ENCODE measurements at places on chromosomes 16 and 17.

- DNase-seq: no peak
- H3K4me3 ChIP-seq: no peak overlapping the region
- H3K4me1 ChIP-seq: no peaks in the 10 kb centered on the region
- peaks cover 62% of the 10 kb centered on the region for H3K36me3 ChIP-seq
- H3K27me3 ChIP-seq: no peaks in the 10 kb centered on the region
Measured at GRCh38 chr16:50756473-50756872, 14.6 kb downstream of the CYLD start.

DNA sequence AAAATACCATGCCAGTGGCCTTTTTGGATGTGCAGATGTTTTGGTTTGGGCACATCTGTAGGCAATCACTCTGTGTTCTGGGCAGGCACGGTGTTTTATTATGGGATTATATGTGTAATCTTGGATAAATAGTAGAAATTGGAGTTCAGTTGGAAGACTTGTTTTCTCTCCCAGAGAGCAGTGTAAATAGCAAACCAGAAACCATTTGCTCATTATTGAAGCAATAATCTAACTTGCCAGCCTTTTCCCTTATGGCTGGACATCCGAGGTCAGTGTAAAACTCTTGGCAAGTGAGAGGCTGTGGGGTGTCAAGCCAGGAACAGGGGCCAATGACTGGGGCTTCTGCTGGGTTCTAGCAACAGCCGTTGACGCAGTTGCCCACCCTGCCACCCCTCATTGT is 69.9 kb downstream of the IRX3 start:
- no peak overlapping the region for H3K4me3 ChIP-seq
- no peaks in the 10 kb centered on the region for H3K27me3 ChIP-seq
- DNase-seq: no peak
- no peaks in the 10 kb centered on the region for H3K4me1 ChIP-seq
- H3K36me3 ChIP-seq: no peaks in the 10 kb centered on the region

DNA sequence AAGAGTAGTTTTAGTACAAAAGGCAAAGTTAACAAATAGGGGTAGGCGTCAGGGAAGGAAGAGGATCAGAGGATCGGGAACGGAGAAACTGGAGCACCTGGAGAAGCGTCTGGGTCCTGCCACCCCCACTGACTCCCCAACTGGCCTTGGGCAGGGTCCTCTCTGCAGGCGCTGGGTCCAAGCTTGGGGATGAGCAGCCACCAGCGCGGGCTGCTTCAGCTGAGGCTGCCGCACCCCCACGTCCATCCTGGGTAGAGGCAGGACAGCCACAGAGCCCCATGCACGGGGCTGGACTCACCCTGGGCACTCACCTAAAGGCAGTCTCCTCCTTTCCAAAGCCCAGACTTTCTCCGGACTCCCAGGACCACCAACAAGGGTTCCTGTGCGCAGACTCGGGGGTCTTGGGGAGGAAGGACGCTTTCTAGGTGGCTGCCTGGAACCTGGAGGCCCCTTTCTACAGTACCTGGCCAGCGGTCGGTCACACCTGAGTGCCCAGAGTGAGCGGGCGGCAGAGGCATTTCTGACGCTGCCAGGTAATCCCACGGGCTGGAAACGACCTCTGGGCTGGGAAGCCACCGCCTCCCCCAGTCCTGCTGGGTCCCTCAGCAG is 1.1 kb downstream of the HS3ST6 start:
- H3K4me1 ChIP-seq: no peaks in the 10 kb centered on the region
- no peak overlapping the region for H3K27ac ChIP-seq
- H3K27me3 ChIP-seq: peaks cover 55% of the 10 kb centered on the region
- no peak overlapping the region for H3K4me3 ChIP-seq

GRCh38 chr17:46984892-46985291 is 5.8 kb upstream of the RPRML start:
- no peak for DNase-seq
- H3K27me3 ChIP-seq: peaks cover 31% of the 10 kb centered on the region
- H3K36me3 ChIP-seq: no peaks in the 10 kb centered on the region
- H3K4me3 ChIP-seq: no peak overlapping the region
- H3K4me1 ChIP-seq: no peaks in the 10 kb centered on the region

GRCh38 chr17:76521262-76521661 is 16.2 kb downstream of the CYGB start:
- no peak for DNase-seq
- H3K36me3 ChIP-seq: no peaks in the 10 kb centered on the region
- no peak overlapping the region for H3K27ac ChIP-seq
- no peaks in the 10 kb centered on the region for H3K27me3 ChIP-seq
- H3K4me1 ChIP-seq: peaks cover 26% of the 10 kb centered on the region
- no peak overlapping the region for H3K4me3 ChIP-seq

DNA sequence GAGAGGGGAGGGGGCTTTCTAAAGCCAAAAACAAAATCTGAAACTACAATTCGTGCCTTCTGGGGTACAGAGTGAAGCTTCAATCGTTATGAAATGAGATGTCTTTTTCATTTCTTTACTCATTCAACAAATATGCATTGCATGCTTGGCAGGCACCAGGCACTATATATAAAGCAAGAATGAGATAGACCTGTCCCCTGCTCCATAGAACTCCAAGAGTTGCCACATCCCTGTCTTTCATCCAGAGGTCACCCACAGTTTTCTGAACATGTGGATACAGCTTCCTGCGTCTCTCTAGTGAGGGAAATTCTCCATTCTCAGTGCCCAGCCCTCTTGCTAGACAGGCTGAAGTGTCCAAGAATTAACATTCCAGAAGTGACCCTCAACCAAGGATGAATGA is 343.2 kb upstream of the MAF start:
- H3K4me3 ChIP-seq: no peak overlapping the region
- no peaks in the 10 kb centered on the region for H3K27me3 ChIP-seq
- no peaks in the 10 kb centered on the region for H3K4me1 ChIP-seq
- no peak for DNase-seq
- no peak overlapping the region for H3K27ac ChIP-seq

DNA sequence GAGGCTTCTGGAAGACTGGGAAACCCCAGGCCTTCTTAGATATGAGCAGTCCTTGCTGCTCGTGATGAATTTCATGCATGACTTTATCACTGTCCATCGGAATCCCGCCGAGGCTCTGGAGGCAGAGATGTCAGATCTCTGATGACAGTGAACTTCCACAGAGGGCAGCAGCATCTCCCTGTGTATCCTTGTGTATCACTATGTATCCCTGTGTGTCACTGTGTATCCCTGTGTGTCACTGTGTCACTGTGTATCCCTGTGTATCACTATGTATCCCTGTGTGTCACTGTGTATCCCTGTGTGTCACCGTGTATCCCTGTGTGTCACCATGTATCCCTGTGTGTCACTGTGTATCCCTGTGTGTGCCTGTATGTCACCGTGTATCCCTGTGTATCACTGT is 160.2 kb upstream of the CHMP6 start:
- H3K27ac ChIP-seq: no peak overlapping the region
- H3K36me3 ChIP-seq: peaks cover 8% of the 10 kb centered on the region

GRCh38 chr16:11203111-11203623 is 52.8 kb downstream of the SOCS1 start:
- H3K27ac ChIP-seq: no peak overlapping the region
- no peaks in the 10 kb centered on the region for H3K27me3 ChIP-seq
- H3K36me3 ChIP-seq: no peaks in the 10 kb centered on the region
- H3K4me1 ChIP-seq: peaks cover 66% of the 10 kb centered on the region
- no peak for DNase-seq

GRCh38 chr16:85316321-85316919 is 204.1 kb upstream of the CIBAR2 start:
- H3K27ac ChIP-seq: no peak overlapping the region
- H3K36me3 ChIP-seq: no peaks in the 10 kb centered on the region
- peaks cover 9% of the 10 kb centered on the region for H3K27me3 ChIP-seq
- peaks cover 11% of the 10 kb centered on the region for H3K4me1 ChIP-seq
- DNase-seq: no peak

DNA sequence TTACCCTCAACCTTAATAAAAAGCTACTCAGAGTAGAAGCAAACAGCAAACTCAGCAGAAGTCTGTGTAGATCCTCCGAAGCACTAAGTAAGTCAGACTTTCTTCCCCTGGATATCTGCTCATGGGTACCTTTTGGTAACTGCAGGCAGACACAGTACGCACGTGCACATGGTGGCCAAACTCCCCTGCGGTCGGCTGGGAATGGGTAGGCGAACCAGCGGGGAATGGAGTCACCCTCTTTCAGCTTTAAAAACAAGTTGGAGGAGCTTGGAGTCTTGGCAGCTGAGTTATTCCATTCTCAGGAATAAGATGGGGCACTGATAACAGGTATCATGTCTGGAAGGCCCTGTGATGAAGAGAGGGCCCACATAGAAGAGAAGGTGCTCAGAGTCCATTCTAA is 16.3 kb downstream of the CYB561 start:
- H3K4me3 ChIP-seq: no peak overlapping the region
- H3K27ac ChIP-seq: no peak overlapping the region
- no peak for DNase-seq

GRCh38 chr17:81967533-81968395 is 6.8 kb upstream of the NOTUM start:
- H3K36me3 ChIP-seq: no peaks in the 10 kb centered on the region
- H3K27me3 ChIP-seq: no peaks in the 10 kb centered on the region
- H3K27ac ChIP-seq: no peak overlapping the region
- H3K4me3 ChIP-seq: no peak overlapping the region

DNA sequence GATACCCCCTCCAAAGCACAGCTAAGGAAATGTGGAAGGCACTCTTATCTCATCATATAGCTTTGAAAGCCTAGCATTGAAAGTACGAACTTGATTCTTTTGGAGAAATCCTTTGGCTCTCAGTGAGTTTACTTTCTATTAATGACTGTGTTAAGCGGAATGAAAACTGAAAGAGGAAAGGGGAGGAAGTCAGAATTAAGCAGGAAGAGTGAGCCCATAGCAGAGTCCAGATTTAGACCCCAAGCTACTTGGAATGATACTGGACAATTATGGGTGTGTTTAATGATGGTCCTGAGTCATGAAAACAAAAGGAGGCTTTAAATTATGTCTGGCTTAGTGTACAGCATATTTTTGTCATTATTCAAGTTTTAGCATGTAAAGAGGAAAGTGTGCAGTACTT is 42.2 kb downstream of the TENT4B start:
- no peaks in the 10 kb centered on the region for H3K36me3 ChIP-seq
- no peak for DNase-seq
- H3K27ac ChIP-seq: peak overlapping the region; percentile 16
- H3K27me3 ChIP-seq: no peaks in the 10 kb centered on the region

GRCh38 chr17:66317629-66318028 is 15.2 kb downstream of the PRKCA start:
- no peaks in the 10 kb centered on the region for H3K4me1 ChIP-seq
- no peaks in the 10 kb centered on the region for H3K36me3 ChIP-seq
- H3K27me3 ChIP-seq: no peaks in the 10 kb centered on the region
- no peak overlapping the region for H3K4me3 ChIP-seq

- peaks cover 20% of the 10 kb centered on the region for H3K4me1 ChIP-seq
- H3K27ac ChIP-seq: peak overlapping the region; percentile 96
- H3K4me3 ChIP-seq: peak overlapping the region; percentile 88
- no peak for DNase-seq
- peaks cover 2% of the 10 kb centered on the region for H3K27me3 ChIP-seq
Measured at GRCh38 chr16:808085-808386, 7.5 kb upstream of the GNG13 start.

DNA sequence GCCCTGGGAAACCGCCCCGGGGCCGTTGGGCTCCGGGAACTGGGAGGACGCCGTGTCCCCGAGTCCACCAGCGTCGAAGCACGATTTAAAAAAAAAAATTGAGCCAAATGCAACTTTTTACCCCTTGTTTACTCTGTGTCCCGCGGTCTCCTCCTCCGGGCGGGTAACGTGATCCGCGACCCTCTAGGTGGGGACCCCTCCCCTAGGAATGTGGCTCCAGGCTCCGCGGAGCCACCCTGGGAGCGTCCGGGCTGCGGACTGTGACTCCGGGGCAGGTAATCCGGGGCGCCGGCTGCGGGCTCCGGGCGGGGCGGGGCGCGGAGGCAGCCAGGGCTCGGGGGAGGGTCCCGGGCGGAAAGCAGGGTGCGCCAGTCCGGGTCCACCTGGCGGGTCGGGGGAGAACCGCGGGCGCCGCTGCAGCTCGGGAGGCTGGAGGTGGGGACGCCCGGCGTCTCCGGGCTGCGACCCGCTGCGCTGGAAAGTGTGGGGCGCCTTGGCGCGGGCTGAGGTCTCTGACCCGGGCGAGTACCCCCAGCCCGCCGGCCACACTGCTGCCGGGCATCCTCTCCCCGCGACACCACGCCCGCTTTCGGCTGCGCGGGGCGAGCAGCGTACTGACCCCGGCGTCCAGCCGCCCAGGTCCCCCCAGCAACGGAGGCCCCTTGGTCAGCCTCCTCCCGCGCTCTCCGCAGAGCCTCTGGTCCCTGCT is 852 bp upstream of the HELZ start:
- peaks cover 10% of the 10 kb centered on the region for H3K36me3 ChIP-seq
- peak; percentile 40 for DNase-seq
- peaks cover 50% of the 10 kb centered on the region for H3K4me1 ChIP-seq
- no peaks in the 10 kb centered on the region for H3K27me3 ChIP-seq
- H3K27ac ChIP-seq: peak overlapping the region; percentile 91

GRCh38 chr17:72927146-72927545 is 165.3 kb downstream of the SLC39A11 start:
- no peaks in the 10 kb centered on the region for H3K36me3 ChIP-seq
- no peak for DNase-seq
- no peaks in the 10 kb centered on the region for H3K27me3 ChIP-seq
- no peaks in the 10 kb centered on the region for H3K4me1 ChIP-seq
- no peak overlapping the region for H3K4me3 ChIP-seq

DNA sequence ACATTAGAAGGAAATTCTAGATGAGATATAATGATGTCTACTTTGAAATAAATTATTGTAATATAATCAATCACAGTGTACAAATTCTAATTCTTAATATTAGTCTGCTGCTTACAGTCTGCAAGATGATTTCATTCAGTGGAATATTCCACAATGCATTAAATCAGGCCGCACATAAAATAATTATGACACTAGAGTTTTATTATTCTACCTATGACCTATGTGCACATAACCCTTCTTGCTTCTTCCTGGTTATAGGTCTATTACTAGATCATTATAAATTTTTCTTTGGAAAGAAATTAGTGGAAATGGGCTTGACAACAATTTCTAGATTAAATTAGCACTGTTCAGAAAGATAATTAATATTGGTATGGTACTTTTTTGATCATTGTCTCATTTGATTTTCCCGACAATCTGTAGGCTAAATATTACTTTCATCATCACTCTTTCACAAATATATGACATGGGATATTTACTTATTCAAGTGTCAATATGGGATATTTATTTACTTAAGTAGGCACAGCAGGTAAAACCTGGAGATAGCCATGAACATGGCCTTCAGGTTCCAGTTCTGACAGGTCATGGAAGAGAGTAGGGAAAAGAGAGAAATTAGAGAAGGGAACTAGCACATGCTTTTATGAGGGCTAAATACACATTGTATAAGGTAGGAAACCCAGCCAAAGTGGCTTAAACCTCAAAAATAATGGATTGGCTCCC is 476.4 kb downstream of the TOX3 start:
- no peaks in the 10 kb centered on the region for H3K27me3 ChIP-seq
- no peak overlapping the region for H3K27ac ChIP-seq
- no peak for DNase-seq

GRCh38 chr17:43366891-43367736 is 31.7 kb upstream of the ARL4D start:
- H3K4me3 ChIP-seq: no peak overlapping the region
- no peak for DNase-seq
- peaks cover 8% of the 10 kb centered on the region for H3K4me1 ChIP-seq
- H3K27ac ChIP-seq: peak overlapping the region; percentile 100

DNA sequence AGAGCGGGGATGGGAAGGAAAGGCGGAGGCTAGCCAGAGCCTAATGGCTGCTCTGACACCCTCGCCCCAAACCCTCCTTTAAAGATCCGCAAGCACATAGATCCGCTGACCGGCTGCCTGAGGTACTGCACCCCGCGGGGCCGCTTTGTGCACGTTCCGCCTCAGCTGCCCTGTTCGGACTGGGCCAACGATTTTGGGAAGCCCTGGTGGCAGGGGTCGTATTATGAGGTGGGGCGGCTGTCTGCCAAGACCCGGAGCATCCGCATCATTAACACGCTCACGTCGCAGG is 663 bp downstream of the CYB5D1 start:
- DNase-seq: no peak
- no peaks in the 10 kb centered on the region for H3K27me3 ChIP-seq
- H3K4me1 ChIP-seq: peaks cover 23% of the 10 kb centered on the region
- peak overlapping the region; percentile 61 for H3K4me3 ChIP-seq
